ENCODE measurements at places on chromosomes 1 and 21.

GRCh38 chr21:42214921-42215320 is 4.0 kb upstream of the ABCG1 start:
- DNase-seq, result no peak

DNA sequence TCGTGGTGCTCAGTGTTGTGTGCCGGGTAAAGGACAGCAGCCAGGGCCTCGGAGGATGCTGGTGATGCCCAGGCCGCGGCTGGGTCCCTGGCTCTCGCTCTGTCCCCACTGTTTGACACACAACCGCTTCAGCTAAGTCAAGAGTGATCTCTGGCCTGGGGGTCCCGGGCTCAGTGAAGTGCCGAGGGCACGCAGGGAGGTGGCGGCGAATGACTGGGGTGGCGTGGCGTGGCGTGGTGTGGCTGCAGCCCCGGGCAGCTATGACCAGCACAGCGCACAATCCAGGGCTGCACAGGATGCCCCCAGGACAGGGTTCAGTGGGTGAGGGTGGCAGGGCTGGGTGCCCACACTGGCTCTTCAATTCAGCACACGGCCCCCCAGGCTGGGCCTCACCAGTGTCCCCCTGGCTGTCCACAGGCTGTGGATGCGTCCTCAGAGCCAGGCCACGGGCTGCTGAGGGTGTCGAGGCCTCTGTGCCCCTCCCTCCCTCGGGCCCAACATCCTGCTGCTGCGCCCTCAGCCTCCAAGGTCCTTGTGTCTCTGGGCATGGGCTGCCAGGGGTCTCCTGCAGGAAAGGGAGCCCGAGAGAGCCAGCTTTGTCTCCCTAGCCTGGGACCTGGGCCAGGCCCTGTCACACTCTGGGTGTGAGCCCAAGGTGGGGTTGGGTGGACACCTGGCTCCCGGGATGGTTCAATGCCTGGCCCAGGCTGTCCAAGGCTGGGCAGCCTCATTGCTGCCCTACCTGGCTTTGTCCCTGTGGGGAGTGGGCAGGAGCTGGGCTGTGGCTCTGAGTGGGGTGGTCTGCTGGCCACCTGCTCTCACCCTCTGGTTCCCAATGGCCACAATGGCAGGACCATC is 12.0 kb upstream of the SKI start:
- DNase-seq, result no peak

- no peak for DNase-seq
These were observed 64.7 kb upstream of the FGGY start for GRCh38 chr1:59232216-59232615.

GRCh38 chr21:8998946-8999681 is 1522.3 kb upstream of the TPTE start:
- DNase-seq, result no peak

- DNase-seq, result no peak
These were observed 156.1 kb downstream of the KIF26B start for GRCh38 chr1:245310571-245311531.

GRCh38 chr1:167605576-167605975 is 24.5 kb upstream of the RCSD1 start:
- no peak for DNase-seq

DNA sequence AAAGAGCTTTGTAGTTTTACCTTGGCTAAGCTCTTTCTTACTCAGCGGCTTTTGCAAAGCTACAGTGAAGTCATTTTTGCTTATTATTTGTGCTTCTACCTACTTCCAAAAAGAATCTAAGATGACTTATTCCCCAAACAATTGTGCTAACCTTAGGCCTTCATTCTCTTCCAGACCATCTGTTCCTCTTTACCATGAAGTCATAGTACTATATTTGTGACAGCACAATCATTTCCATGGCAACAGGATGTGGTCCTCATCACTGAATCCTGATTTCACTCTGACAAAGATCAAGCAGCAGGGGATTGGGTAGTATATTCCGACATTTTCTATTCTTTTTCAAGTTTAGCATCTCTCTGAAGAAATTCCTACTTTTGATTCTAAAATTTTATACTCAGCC is 24.8 kb upstream of the NMNAT2 start:
- DNase-seq, result no peak

DNA sequence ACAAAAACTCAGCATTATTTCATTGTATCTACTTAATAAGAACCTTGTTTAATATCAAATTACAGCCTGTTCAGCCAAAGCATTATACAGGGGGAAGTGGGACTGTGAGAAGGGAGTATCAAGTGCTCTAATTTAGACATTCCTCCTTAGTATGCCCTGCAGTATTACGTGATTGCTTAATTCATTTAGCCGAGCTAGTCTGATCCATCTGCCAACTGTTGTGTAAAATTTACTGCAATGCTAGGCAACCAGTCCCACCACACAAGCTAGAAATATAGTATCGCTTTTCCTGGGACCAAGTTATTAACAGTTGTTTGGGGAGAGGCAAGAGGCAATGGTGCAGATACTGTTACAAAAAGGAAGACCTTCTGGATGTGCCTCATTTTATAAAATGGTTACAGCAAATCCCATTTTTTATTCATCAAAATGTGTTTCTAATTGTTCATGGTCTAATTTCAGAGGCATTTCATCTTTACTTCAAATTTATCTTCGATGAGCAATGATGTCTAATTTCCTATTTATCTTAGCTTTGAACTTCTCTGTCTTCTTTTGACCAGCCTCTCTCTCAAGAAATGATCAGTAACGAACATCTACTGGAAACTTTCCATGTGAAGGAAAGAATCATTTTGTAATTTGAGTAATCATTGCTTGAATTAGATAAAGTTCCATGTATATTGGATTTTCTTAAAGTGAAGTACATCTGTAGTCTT is 283.3 kb downstream of the DUSP10 start:
- DNase-seq, result no peak

DNA sequence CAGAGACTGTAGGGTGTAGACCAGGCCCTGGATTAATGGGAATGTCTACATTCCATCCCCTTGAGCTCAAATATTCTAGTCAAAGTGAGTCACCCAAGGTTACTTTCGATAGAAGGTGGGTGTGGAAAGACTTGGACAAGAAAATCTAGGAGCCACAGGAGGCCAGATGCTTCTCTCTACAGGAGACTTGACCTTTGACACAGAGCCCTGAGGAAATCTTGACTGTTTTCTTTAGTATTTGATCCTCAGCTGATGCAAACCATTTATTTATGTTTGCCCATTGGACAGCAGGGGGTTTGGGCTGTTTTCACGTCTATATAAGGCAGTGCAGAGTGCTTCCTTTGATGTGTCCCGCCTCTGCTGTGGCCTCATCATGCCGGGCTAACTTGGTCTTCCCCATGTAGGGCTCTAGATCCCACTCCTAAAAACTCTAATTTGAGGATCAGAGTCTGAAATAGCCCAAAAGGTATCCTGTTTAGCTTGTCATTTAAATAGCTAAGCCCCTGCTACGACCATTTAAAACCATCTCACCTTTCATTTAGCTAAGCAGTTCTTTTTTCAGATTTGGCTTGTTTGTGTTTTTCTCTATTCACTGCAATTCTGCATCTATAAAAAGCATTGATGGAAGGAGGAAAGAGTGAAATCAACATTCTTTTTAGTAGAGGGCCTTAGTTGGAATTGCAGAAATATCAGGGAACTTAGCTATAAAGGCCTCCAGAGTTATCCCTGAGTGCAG is 15.5 kb upstream of the MAP3K7CL start:
- DNase-seq, result no peak

- DNase-seq, result peak; percentile 37
These were observed 203.0 kb downstream of the TOMM20 start for GRCh38 chr1:234925440-234926263.

- no peak for DNase-seq
These were observed 102.0 kb upstream of the VANGL1 start for GRCh38 chr1:115539736-115540135.

DNA sequence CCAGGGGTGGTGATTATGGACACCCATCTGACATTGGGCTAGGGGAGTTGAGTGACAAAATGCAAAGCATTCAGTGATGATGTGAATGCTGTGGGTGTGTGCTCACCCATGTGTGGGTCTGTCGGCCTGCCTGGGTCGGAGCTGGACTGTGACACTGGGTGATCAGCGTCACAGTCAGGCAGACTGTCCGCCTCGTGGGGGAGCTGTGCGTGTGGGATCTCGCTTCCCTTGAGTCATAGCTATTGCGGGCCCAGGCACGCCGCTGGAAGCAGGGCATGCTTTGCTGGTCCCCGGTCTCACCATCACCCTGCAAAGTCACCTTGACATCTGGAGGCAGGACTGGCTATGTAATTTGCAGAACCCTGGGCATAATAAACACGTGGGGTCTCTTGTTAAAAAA is 156.9 kb upstream of the IGSF21 start:
- no peak for DNase-seq

DNA sequence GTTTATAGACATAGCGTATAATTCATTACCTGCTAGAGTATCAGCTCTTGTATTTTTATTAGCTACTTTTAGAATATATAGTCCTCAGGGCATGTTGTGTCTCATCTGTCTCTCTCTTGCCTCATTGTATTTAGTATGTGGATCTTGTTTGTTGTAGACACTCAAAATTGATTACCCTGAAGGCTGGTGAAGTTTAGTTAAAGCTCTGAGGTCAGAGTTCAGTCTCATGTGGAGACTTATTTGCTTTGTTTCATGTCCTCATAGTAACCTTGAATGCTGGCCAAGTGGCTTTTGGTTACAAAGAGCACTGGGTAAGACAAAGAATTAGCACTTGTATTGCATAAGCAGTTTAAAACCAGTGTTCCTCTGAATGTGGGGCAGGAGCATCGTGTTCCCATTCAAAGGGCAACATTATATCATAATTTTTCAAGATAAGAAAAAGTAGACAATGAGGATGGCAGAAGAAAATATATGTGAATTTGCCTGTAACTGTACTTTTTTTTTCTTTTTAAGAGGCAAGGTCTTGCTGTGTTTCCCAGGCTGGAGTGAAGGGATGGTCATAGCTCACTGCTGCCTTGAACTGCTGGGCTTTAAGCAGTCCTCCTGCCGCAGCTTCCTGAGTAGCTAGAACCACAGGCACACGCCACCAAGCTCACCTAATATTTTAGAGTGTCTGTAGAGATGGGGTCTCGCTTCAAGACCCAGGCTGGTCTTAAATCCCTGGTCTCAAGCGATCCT is 17.4 kb downstream of the CNST start:
- no peak for DNase-seq

GRCh38 chr1:245248231-245248731 is 93.5 kb downstream of the KIF26B start:
- DNase-seq, result no peak

- no peak for DNase-seq
These were observed 48.1 kb downstream of the NFIA start for GRCh38 chr1:61130338-61131000.

- no peak for DNase-seq
These were observed 226.9 kb upstream of the TMPRSS15 start for GRCh38 chr21:18630446-18630845.

DNA sequence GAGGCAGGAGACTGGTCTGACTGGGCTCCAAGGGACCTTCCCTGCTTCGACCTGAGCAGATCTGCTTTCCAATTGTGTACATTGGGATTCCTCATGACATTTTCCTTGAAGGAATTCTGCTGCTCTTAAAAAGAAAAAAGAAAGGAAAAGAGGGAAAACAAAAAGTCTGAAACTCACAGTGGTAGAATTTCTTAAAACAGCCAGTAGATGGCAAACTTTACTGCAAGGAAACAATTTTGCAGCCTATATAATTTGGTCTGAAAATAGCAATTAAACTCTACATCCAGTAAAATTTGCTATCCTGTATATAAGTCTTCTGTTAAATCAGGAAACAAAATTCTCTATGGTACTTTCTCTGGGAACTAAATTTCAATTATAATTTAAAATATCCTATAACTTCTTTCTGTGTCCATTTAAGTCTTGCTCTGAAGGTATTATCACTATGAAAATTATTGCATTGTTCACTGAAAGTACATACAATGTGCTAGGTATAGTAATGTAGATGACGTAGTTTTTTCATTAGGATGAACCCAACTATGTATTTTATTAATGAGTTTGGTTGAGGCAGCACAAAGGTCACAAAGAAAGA is 59.8 kb downstream of the CRB1 start:
- no peak for DNase-seq

- no peak for DNase-seq
These were observed 107.4 kb upstream of the BARHL2 start for GRCh38 chr1:90824551-90824950.

- DNase-seq, result no peak
These were observed 256.6 kb downstream of the CTH start for GRCh38 chr1:70667494-70668170.

GRCh38 chr1:242723044-242723716 is 198.7 kb upstream of the PLD5 start:
- no peak for DNase-seq

- no peak for DNase-seq
These were observed 403 bp upstream of the PSEN2 start for GRCh38 chr1:226870026-226870400.

DNA sequence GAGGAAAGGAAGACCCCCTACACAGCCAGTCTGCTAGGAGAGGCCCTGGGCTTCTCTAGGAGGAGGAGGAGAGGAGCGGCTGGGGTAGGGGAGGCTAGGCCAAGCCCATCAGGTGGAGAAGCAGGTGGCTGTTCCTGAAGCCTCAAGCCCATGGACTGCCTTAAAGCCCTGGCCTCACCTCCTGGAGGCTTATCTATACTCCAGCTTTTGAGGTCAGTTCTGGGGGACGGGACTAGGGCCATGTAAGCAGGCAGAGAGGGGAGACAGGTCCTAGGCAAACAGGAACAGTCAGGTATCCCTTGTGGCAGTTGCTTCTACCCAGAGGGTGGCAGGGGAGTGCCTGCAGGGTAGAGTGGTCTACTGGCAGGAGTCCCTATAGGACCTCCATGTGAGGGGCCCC is 40.6 kb downstream of the KCNC4 start:
- no peak for DNase-seq

GRCh38 chr1:218942431-218942830 is 231.2 kb upstream of the LYPLAL1 start:
- no peak for DNase-seq

GRCh38 chr1:24954631-24955030 is 24.6 kb upstream of the RUNX3 start:
- no peak for DNase-seq

GRCh38 chr1:22753481-22753971 is 42.9 kb downstream of the EPHB2 start:
- no peak for DNase-seq

DNA sequence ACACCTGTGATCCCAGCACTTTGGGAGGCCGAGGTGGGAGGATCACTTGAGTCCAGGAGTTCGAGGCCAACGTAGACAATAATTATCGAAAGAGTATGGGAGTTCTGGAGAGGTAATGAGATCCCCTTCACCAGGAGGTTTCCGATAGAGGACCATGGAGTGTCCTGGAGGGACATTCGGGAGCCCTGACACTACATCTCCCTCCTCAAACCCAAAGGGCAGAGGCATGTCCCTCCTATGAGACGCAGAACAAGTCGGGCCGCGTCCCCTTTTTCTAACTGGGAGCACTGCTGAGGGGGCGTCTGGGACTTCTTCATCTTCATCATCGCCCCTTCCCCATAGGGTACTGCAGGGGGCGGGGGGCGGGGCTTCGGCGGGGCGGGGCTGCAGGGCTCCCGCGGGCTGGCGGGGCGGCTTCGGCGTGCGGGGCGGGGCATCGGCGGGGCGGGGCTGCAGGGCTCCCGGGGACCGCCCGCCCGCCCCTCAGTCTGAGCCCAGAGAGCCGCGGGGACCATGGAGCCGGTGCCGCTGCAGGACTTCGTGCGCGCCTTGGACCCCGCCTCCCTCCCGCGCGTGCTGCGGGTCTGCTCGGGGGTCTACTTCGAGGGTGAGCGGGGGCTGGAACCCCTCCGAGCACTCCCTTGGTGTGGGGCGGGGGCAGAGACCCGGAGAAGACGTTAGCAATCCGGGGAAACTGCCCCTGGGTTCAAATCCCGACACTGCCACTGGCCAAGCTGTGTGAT is at the start of gene THEMIS2:
TSS of gene THEMIS2 (plus strand) at position 486 of the 743 bp plus-strand sequence. CDS start at position 514, 28 bp downstream.
- DNase-seq, result peak; percentile 73

Measured in activated CD4-positive, alpha-beta T cell treated with anti-CD3 and anti-CD28 coated beads, Interleukin-2, Interleukin-4, amounts not matched to agents 100 ng/mL and 50 ng/mL, durations not matched to agents 16 hours and 8 hours (primary cell).